ENCODE measurements at places on chromosomes 16 and 17. TPM values are rescaled to one million over a fixed set of nuclear protein-coding genes. Genes with fewer than 3 reads are reported as not detected.

CDK5RAP3 gene
- 89.8 TPM for total RNA-seq

GRCh38 chr17:8152112-8152775, at the start of gene PER1:
PER1 (minus strand) TSS chr17:8152404; CDS start chr17:8150706, 1,698 bp downstream.
- peak; percentile 92 for DNase-seq

DNA sequence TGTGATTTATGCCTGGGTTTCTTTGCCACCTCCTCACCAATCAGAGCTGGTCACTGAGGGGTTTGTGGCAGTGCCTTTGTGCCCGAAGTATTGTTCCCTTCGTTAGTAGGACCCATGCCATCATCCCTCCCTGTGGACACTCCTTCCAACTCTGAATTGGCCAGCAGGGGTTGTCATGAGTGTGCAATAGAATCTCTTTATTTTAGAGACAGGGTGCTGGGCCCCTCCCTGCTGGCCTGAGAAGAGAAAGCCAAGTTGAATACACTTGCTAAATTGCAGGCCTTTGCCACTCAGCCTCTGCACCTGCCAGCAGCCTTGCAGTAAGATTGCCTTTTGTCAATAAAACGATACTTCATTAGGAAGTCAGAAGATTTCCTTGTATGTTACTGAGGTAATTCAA, 40.7 kb upstream of the SLC12A3 start:
- no peak for DNase-seq

GRCh38 chr17:61380836-61381525, 18.7 kb upstream of the TBX2 start:
- DNase-seq, result no peak

ZC3H7A gene
- total RNA-seq, result 28.5 TPM

TBC1D3C gene
- total RNA-seq, result 0.38 TPM

RBFOX1 gene
- not detected for total RNA-seq

- DNase-seq, result peak; percentile 35
Measured at GRCh38 chr16:50207652-50208051, 54.5 kb downstream of the TENT4B start.

- peak; percentile 89 for DNase-seq
Measured at GRCh38 chr16:83661656-83662055, 146.1 kb upstream of the HSBP1 start.

GRCh38 chr17:45309400-45309799, 7.4 kb downstream of the MAP3K14 start:
- no peak for DNase-seq

GRCh38 chr17:68435876-68436842, 21.1 kb downstream of the WIPI1 start:
- DNase-seq, result peak; percentile 63

DNA sequence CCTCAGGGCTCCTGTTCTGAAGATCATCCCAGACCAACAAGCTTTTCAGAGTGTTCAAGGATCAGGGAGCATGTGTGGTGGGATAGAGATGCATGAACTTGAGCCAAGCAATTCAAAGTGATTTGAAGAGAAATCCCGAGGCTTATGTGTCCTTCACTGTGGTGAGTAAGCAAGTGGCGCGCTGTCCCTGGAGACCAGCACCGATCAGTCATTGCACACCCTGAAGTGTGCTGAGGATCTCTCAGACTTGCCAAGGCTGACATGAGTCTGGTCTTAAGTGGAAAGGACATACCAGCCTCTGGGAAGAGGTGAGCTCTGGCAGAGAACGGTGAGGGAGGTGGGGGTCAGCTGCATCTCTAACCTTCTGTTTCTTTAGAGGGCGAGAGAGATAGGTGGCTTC, 43.8 kb upstream of the CDH13 start:
- DNase-seq, result no peak

DNA sequence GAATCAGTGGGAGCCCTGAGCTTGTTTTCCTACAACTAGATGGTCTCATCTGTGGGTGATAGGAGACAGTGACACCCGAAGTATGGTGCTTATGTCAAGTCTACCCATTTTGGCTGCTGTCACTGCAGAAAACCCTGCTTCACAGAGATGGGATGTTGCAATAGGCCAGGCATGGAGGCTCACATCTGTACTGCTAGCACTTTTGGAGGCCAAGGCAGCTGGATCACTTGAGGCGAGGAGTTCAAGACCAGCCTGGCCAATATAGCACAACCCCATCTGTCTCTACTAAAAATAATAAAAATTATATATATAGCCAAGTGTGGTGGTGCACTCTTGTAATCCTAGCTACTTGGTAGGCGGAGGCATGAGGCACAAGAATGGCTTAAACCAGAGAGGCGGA, 2.3 kb upstream of the HERPUD1 start:
- DNase-seq, result no peak

HBZ gene
- total RNA-seq, result not detected

Data from bronchial epithelial cell (primary cell).